ENCODE measurements at places on chromosomes 2 and 18.

GRCh38 chr2:112938904-112939303, 27.9 kb downstream of the IL37 start:
- peak; percentile 45 for DNase-seq

DNA sequence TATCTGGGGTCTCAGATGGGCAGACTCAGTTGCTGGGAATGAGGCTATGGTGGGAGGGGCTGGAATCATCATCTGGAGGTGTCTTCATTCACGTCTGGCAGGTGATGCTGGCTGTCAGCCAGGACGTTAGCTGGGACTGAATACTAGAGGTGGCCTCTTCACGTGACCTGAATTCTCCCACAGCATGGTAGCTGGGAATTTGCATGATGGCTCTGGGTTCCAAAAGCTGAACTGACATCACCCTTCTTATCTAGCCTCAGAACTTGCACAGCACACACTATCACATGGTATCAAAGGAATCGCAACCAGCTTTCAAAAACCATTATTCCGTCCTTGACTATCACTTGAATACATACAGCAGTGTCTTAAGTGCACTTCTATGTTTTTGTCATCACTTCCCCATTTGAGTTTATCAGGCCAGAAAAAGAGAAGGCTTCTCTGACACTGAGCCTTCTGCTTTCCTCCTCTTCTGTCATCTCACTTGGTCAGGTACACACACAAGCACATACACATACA, 53.0 kb upstream of the LRP2 start:
- no peak for DNase-seq

DNA sequence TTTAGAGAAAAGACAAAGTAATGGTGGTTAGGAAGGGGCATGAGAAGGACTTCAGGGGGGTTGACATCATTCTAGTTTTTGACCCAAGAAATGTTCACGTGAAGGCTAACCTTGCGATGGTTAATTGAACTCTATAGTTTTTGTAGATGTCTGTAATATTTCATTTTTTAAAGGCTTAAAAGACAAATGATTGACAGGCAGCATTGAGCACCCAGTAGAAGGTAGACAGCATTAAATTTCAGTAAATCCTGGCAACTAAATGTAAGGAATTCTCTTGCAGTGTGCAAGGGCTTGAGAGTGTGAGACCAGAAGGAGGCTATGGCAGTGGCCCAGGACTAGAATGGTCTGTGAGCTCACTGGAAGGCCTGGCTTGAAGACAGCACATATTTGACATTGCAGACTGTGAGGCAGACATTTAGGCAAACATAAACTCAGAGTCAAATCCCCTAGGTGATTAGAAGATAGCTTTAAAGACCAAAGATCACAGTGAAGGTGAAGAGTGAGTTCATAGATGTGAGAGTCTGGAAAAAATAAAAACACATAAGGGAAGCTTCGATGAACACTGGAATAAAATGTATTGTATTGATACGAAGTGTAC, 100.1 kb upstream of the MAP4K4 start:
- DNase-seq, result peak; percentile 68

GRCh38 chr2:225512876-225513540, 113.5 kb downstream of the NYAP2 start:
- peak; percentile 10 for DNase-seq

- no peak for DNase-seq
Measured at GRCh38 chr2:240794178-240794721, 25.8 kb downstream of the KIF1A start.

DNA sequence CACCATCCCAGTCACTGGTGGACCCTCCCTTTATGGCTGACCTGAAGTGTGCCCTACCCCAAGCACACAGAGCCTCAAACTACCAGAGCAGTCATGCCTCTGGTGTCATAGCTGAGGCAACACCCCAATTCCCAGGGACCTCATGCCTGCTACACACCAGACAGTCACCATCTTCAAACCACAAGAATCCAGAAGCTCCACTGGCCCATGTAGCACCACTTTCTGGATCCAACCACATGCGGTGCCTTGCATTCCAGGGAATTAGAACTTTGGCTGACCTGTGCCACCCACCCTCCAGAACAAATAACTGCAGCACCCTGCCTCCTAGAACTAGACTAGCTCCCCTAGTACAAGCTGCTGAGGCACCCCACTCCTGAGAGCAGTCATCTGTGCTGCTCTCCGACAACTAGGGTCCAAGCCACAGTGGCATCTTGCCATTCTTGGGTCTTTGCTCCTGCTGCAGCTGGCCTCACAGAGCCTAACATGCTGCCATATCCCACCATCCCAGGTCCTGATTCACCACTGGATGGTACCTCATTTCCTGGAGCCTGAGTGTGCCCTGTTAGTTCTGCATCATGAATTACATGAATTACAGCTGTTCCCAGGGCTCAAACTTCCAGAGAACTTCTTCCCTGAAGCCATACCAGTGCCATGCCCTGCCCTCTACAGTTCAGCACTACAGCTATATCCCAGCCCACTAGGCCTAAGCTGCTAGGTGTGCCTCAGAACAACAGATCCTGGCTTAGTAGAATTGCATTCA, 243.8 kb upstream of the CHST9 start:
- no peak for DNase-seq

- DNase-seq, result no peak
Measured at GRCh38 chr2:148526509-148527346, 117.8 kb upstream of the EPC2 start.

GRCh38 chr2:2847209-2847676, 516.2 kb upstream of the MYT1L start:
- no peak for DNase-seq

DNA sequence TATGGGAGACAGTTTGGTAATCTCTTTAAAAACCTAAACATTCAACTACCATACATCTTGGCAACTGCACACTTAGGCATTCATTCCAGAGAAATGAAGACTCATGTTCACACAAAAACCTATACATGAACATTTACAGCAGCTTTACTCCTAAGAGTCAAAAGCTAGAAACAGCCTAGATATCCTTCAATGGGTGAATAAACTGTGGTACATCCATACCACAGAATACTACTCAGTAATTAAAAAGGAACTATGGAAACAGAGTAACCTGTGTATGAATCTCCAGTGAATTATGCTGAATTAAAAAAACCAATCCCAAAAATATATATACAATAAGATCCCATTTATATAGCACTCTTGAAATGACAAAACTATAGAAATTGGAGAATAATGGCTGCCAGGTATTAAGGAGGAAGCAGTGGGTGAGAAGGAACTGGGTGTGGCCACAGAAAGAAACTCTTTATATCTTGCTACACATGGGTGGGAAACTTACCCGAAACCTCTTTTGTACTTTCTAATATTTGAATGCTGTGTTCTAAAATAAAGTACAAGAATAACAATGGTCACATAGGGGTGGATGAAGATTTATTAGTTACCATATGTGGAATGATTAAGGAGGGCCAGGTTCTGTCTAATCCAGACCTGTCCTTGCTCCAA, 13.7 kb downstream of the SESTD1 start:
- no peak for DNase-seq

DNA sequence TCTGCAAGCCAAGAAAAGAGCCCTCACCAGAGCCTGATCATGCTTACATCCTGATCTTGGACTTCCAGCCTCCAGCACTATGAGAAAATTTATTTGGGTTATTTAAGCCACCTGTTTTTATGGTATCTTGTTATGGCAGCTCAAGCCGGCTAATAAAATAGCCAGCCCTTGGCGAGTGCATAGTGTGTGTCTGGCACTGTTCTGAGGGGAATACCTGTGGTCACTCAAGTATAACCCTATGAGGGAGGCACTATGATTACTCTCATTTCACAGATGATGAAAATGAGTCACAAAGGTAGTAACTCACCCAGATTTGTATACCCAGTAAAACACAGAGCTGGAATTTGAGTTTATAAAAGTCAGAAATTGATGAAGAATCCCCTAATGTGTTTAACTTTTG, 556.9 kb upstream of the SETBP1 start:
- peak; percentile 8 for DNase-seq

DNA sequence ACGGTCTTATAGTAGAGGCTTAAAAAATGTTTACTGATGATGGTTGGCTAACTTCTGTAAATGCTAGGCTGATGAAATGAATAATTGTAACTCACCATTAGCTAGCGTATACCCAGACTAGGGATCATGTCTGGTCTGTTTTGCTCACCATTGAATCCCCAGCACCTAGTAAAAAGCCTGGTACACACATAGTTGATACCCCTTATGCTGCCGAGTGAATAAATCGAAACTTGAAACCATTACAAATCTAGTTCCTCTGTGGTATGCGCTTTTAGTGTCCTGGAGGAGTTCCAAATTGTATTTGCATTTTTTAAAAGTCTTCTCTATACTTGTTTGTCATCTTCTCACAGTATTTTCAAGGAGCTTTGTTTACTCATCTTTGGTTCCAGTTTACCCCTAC, 1.3 kb downstream of the TAF1B start:
- peak; percentile 65 for DNase-seq

DNA sequence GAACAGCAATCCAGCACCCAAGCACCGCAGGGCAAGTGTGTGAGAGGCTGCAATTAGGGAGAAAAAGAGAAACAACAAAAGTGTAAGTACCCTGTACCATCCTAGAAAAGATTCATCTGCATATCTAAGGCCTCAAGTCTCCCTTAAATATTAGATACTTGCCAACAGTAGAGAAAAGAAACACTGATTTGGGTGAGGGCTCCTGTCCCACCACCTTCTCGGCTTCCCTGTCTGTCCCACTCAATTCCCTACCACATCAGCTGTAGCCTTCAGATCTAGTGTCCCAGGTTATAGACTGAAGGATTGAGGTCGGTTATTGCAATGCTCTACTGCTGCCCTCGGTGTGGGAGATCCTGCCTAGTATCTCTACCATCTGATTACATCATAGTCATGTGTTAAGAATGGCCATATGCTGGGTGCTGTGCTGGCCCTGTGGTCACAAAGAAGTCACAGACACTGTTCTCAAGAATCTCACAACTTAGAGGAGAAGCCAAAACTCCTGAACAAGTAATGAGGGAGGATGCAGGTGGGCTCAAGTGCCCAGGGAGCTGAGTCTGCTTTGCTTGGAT, 2.5 kb downstream of the RAX start:
- DNase-seq, result no peak

DNA sequence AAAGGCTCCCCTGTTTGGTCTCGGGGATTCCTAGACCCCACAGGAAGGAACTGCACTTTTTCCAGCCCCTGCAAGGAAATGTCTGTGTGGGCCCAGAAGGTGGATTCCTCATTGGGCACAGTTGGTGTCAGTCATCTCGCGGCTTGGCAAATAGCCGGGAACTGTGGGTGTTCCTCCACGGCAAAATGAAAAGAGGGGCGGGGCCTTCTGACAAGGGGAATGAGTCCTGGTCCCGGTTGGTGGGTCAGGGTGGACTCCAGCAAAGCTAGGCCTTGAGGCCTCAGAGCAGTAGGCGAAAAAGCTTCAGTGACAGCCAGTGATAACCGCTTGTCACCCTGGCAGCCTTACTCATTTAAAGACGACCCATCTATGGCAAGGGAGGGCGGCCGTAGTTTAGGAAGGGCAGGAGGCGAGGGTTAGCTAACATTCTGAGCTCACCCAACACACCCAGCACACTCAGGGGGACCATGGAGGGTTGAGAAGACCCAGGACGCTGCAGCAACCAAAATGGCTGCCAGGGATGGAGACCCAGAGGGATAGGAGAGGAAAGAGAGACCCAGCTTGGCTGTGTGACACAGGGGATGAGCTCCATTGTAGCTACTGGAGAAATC, 16.5 kb downstream of the SLC4A3 start:
- DNase-seq, result peak; percentile 42

DNA sequence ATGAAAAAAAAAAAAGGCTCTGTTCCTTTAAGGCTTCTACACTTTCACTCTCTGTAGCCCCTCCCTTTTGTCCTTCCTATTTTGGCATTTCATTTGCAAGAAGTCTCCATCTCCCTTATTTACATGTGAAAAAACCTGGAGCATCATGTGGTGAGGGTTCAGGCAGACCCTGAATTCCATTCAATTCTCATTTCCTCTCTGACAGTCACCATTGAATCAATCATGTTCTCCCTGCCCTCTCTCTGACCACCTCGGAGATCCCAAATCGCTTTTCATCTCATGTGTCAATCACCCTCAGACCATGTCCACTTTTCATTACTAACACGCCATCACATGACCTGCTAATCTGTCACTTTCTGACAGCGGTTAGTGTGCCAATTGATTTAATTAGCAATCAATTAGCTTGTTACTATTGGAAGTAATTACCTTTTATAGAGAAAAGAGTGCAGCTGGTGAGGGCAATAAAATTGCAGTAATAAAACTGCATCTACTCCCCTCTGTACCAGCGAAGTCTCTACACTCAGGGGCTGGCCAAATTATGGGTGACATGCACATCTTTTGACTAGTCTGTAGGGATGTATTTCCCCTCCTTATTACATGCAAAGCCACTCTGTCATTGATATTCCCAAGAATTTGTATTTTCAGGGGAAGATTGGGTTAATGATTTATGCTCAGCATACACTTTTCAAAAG, 317.4 kb downstream of the EN1 start:
- no peak for DNase-seq
